ENCODE measurements at places on chromosomes 11 and 22. TPM values are rescaled to one million over a fixed set of nuclear protein-coding genes. Genes with fewer than 3 reads are reported as not detected.

Gene MS4A4A
- total RNA-seq = not detected

Gene ZNF214
- 1.3 TPM for total RNA-seq

Gene IGSF9B
- total RNA-seq = 7.0 TPM

Gene MS4A2
- not detected for total RNA-seq

Gene CAVIN3
- total RNA-seq = 237 TPM

Gene APLNR
- not detected for total RNA-seq

Gene KCNJ5
- total RNA-seq = 0.03 TPM

Gene NDUFV1
- total RNA-seq = 310 TPM

Gene STX5
- total RNA-seq = 33.8 TPM

Gene RTN4RL2
- 2.3 TPM for total RNA-seq

Gene PTPRCAP
- 1.4 TPM for total RNA-seq

Gene LGALS12
- 0.26 TPM for total RNA-seq

Gene PGR
- not detected for total RNA-seq

Gene GGT1
- 0.32 TPM for total RNA-seq

Gene SMC1B
- total RNA-seq = not detected

Gene IL17REL
- total RNA-seq = not detected

Gene B3GAT1
- total RNA-seq = 2.8 TPM

Gene RIN1
- 47.2 TPM for total RNA-seq

Gene APOL3
- 1.5 TPM for total RNA-seq

Gene CDC45
- total RNA-seq = 62.4 TPM

Gene SAA1
- total RNA-seq = not detected

Gene GANAB
- total RNA-seq = 234 TPM

Gene BCO2
- total RNA-seq = 0.66 TPM

Gene OR52I1
- not detected for total RNA-seq

Gene TIGD3
- 1.4 TPM for total RNA-seq

Gene HBB
- not detected for total RNA-seq

Gene PNPLA5
- total RNA-seq = not detected

Gene PRDX5
- total RNA-seq = 488 TPM

Gene HEPHL1
- total RNA-seq = not detected

Gene AIFM3
- 0.45 TPM for total RNA-seq

Gene E2F8
- total RNA-seq = 3.0 TPM

Gene KDELR3
- total RNA-seq = 19.6 TPM

Gene SHANK2
- 0.34 TPM for total RNA-seq

Gene ALDH3B1
- 38.2 TPM for total RNA-seq

Gene LRRC32
- not detected for total RNA-seq

Gene HDHD5
- total RNA-seq = 44.2 TPM

Gene NLRP6
- total RNA-seq = not detected

Gene ADSL
- 157 TPM for total RNA-seq

Gene ROBO4
- total RNA-seq = 9.1 TPM

Gene CADM1
- total RNA-seq = 57.7 TPM

Gene ARL2
- 274 TPM for total RNA-seq

Gene LSP1
- total RNA-seq = 1.8 TPM

Gene NUP160
- total RNA-seq = 37.8 TPM
